SK-N-DZ (cell line): ENCODE measurements at places on chromosomes 2 and 18.

DNA sequence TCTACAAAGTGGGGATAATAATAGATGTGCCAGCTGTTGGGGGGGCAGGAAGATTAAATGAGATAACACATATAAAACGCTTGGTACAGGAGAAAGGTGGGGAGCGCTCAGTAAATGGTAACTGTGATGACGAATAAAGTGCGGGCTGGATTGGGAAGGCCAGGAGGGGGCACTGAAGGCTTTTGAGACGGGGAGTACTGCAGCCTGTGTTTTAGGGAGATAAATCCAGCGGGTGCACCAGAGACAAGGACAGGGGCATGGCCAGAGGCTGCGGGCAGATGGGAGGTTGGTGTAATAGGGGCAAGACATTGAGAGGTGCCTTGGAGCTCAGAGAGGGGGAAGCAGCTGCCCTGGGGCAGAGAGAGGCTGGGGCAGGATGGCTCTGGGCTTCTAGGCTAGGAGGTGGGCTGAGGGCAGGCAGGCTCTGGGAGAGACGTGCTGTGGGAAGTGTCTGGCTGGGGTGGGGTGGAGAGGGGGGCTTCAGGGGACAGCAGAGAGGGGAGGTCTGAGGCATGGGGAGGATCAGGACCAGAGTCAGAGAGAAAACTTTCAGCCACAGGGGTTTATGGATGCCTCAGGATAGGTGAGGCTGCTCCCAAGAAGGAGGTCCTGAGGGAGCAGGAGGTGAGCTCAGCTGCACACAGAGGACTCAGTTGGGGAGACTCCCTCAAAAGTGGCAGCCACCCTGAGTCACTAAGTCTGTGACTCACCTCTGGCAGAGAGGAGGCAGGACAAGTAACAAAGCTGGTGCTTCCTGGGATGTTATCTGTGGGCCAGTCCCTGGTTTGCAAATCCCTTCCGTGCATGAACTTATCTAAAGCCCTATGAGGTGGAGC is 18.8 kb downstream of the TEX44 start:
- DNase-seq = no peak

GRCh38 chr18:370751-371608 is 103.1 kb upstream of the THOC1 start:
- DNase-seq = no peak

GRCh38 chr18:44893045-44893706 is 212.5 kb downstream of the SETBP1 start:
- no peak for DNase-seq

DNA sequence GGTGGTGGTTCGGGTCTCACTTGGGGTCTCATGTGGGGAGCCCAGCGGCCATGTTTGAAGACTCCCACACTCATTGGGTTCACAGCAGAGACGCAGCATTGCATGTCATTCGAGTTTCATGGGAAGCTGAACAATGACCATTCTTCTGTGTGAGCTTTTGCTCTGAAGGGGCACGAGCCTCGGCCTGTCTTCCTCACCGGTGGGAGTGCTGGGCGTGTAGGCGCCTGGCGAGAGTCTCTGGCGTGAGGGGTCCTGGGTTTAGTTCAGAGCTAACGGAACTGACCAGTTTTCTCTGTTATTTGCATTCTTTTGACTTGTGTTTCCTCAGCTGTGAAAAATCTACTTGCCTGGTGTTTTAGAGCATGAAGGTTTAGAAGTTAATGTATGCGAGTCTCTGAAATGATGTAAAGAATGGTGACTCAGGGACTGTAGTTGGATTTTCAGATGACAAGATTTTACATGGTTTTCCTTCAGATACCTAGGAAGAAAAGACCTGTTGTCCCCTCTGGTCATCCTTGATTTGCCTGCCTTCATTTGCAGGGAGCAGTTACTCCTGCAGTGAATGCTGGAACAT is 98.1 kb downstream of the ARMC9 start:
- no peak for DNase-seq

- no peak for DNase-seq
Observed at GRCh38 chr2:152134488-152135280, 35.8 kb upstream of the CACNB4 start.

DNA sequence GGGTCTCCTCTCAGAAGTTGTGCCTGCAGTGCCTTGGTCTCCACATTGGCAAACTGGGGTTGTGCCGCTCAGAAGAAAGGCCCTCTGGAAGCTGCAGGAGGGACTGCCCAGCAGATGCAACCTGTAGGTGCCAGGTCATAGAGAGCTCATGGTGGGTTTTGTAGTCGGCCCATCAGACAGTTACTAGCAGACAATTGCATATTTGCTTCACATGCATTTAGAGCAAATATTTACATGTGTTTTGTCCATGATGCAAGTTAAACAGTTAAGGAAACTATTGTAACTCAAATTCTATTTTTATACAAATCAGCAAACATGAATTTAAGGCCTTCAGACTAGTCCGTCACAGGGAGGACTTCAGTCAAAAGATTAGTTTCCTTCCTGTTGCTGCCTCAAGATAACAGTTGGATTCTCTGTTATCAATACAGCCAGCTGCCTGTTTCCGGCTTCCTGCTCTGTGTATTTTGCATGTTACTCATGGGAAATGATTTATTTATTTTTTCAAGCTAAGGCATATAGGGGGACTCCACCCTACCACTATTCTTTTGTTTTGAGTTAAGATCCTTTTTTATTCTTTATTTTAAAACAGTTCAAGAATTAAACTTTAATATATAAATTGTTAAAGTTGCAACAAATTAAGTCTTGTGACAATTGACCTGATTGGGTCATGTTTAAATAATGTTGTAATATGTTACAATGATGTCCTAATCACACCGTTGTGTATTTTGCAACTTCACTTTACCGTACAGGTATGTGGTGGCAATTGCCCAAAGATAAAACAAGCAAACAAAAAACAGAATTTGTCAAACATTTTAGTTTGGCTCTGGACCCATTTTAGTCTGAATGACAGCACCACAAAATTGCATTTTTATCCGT is 133.5 kb downstream of the SPTBN1 start:
- no peak for DNase-seq
